Gastroesophageal sphincter (tissue), 4 donors: ENCODE measurements at places on chromosomes 16 and 17.

GRCh38 chr17:77451245-77451893 lies 310.6 kb downstream of the SEC14L1 start:
- H3K4me3 ChIP-seq = peak overlapping the region; percentile 49
- no peaks in the 10 kb centered on the region for H3K27me3 ChIP-seq
- peaks cover 3% of the 10 kb centered on the region for H3K4me1 ChIP-seq
- peak overlapping the region; percentile 88 for H3K27ac ChIP-seq

DNA sequence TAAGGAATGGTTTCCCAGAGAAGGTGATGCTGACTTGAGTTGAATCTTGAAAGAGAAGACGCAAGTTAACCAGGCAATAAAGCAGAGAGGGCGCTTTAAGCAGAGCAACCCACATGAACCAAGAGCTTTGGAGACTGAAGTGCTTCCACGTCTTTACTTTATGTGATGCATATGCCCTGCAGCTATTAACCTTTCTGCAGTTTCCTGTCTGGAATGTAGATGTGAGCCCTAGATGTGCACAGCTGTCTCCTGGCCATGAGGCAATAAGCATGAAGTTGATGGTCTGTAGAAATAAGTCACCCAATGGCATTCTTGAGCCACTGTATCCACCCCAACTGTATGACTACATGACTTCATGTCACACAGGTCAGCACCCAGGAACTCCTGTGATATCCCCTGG lies 5.7 kb upstream of the CHST4 start:
- H3K36me3 ChIP-seq = no peaks in the 10 kb centered on the region
- H3K27ac ChIP-seq = no peak overlapping the region
- H3K4me1 ChIP-seq = no peaks in the 10 kb centered on the region
- no peaks in the 10 kb centered on the region for H3K27me3 ChIP-seq
- no peak overlapping the region for H3K4me3 ChIP-seq

DNA sequence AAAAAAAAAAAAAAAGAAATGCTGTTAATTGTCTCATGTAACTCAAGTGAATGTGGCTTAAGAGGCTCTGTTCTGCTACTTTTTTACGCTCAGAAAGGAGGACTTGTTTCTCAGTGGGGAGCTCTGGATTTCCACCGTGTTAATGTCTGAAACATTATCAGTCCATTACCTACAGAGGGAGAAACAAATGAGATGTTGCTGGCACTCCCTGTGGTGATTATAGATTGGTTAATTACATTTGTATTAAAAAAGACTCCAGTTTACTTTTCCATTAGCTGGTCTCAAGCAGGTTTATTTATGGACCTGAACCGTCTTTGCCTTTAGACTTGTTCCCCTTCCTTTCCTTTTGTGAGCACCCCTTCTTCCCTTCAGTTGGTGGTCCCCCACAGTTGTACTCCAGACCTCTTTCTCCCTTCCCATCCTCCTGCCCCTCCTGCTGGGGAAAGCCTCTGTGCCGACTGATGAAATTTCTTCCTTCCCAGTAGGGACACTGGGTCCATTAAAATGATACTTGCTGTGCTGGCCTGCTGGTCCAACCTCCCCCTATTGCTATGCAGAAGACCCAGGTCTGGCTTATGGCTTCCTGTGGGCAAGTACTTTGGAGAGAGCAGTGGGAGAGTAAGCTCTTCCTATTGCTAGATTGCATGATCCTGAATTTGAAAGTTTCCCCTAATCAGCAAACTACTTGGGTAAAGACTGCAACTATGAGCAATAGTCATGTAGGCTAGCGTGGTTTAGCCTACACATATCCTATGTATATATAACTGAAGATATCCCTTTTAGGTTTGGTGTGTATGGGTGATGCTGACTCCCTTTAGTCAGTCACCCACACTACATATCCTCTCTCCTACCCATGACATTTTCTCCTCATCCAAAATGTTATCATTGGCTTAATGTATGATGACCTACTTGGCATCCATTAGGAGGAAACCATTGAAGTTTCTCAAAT lies 8.1 kb downstream of the CDC6 start:
- no peak overlapping the region for H3K27ac ChIP-seq
- peaks cover 28% of the 10 kb centered on the region for H3K4me1 ChIP-seq
- no peak overlapping the region for H3K4me3 ChIP-seq
- no peak for ATAC-seq
- H3K36me3 ChIP-seq = no peaks in the 10 kb centered on the region

GRCh38 chr16:76222853-76223252 lies 54.3 kb upstream of the CNTNAP4 start:
- H3K4me1 ChIP-seq = no peaks in the 10 kb centered on the region
- no peaks in the 10 kb centered on the region for H3K27me3 ChIP-seq
- no peaks in the 10 kb centered on the region for H3K36me3 ChIP-seq
- no peak overlapping the region for H3K4me3 ChIP-seq

GRCh38 chr16:4373909-4374742 lies 2.5 kb downstream of the VASN start:
- peak overlapping the region; percentile 88 for H3K27ac ChIP-seq
- no peaks in the 10 kb centered on the region for H3K27me3 ChIP-seq
- peak; percentile 39 for ATAC-seq

DNA sequence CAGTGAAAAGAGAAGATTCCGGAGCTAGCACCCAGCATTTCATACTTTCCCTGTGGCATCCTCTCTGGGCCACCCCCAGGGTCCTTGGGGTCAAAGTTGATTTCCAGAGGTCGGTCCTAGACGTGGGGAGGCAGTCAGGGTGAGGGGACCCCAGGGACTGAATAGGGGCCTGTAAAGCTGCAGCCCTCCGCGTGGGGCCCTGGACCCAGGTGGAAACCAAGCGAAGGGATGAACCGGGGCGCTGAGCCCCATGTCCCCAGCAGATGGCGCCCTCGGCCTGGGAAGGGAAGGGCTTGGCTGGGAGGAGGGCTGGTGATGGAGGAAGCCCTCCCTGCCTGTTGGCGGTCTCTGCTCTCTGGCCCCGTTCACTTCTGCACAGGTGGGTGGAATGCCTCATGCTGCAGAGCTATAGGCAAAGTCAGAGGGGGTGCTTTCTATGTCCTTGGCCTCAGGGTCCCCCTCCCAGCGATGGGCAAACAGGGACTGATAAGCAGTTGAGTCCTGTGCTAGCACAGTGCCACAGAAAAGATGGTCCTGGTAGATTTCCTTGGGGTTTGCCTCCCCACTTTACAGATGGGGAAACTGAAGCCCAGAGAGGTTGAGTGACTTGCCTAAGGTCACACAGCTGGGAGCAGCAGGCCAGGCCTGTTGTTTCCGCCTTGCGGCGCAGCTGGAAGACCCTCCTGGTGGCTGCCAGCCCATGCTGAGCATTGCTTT lies 163.4 kb upstream of the CIBAR2 start:
- H3K4me1 ChIP-seq = peaks cover 12% of the 10 kb centered on the region
- peak; percentile 73 for ATAC-seq
- no peak overlapping the region for H3K4me3 ChIP-seq

DNA sequence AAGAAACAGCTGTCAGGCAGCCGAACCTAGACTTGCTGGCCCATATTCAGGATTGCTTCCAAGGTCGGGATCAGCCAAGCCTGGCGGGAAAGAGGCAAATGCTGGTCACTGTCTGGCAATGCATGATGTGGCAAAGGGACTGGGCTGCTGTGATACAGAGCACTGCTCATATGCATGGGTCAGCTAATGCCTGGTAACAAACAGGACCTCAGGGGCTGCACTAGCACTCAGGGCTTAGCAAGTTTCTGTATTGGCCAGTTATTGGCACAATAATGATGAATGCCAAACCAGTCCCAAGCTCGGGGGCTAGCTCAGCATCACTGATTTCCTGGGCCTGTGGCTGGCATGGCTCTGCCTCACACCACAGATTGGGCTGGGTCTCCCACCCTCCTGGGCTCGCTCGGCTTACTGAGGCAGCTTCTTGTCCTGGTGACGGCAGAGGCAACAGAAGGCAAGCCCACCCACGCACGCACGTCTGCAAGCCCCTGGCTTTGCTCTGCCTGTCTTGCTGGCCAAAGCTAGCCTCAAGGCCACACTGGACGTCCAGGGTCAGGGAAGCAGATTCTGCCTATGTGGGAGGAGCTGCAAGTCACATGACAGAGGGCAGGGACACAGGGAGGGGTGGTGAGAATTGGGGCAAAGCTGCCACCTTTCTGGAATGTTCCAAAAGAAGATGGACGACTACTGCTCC lies 21.4 kb upstream of the RPTOR start:
- H3K27me3 ChIP-seq = peaks cover 51% of the 10 kb centered on the region
- H3K4me1 ChIP-seq = no peaks in the 10 kb centered on the region
- H3K36me3 ChIP-seq = no peaks in the 10 kb centered on the region
- no peak overlapping the region for H3K4me3 ChIP-seq

GRCh38 chr17:41163828-41164227 lies 3.3 kb upstream of the KRTAP4-4 start:
- no peak for ATAC-seq
- no peaks in the 10 kb centered on the region for H3K4me1 ChIP-seq
- H3K27ac ChIP-seq = no peak overlapping the region
- no peak overlapping the region for H3K4me3 ChIP-seq

DNA sequence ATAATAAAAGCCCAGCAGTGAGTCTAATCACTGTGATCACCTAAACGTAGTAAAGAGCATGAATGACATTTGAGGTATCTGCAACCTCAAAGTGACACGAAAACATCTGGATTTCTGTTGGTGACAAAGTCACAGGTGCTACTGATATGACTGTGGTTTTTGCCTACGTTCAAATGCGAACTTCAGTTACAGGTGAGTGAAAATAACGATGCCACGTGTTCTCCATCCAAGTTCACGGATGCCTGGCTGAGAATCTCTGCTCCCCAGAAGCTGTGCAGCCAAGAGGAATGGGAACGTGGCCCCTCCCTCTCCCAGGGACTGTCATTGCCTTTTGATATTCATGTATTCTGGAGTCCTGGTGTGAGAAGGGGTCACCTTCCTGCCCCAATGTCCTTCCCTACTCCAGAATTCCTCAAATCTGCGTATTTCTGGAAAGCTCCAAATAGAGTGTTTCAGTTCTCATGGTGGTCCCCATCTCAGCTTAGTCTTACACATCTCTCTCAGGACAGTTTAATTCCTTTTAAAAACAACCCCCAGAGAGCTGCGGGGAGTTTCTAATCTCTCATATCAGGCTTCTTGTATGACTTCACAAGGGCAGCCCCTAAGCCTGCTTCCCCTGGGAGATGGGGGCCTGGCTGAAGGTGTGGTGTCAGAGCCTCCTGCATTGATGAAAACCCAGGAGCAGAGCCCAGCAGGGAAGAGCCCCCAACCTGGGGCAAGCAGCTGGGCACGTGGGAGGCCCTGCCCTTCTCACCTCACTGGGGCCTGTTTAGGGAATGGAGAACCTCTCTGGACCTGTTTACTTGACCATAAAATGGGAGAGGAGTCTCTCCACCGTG lies 25.8 kb downstream of the PIK3R5 start:
- H3K27ac ChIP-seq = no peak overlapping the region
- H3K4me1 ChIP-seq = no peaks in the 10 kb centered on the region
- H3K27me3 ChIP-seq = peaks cover 3% of the 10 kb centered on the region
- no peak for ATAC-seq
- no peaks in the 10 kb centered on the region for H3K36me3 ChIP-seq

GRCh38 chr17:18119938-18120337 lies 11.4 kb downstream of the MYO15A start:
- no peak for ATAC-seq
- H3K27me3 ChIP-seq = peaks cover 24% of the 10 kb centered on the region
- no peaks in the 10 kb centered on the region for H3K4me1 ChIP-seq

- H3K27ac ChIP-seq = no peak overlapping the region
- no peaks in the 10 kb centered on the region for H3K27me3 ChIP-seq
- peaks cover 7% of the 10 kb centered on the region for H3K4me1 ChIP-seq
- H3K4me3 ChIP-seq = no peak overlapping the region
- no peak for ATAC-seq
- no peaks in the 10 kb centered on the region for H3K36me3 ChIP-seq
Measured at GRCh38 chr16:58264961-58265479, 29.8 kb downstream of the PRSS54 start.

DNA sequence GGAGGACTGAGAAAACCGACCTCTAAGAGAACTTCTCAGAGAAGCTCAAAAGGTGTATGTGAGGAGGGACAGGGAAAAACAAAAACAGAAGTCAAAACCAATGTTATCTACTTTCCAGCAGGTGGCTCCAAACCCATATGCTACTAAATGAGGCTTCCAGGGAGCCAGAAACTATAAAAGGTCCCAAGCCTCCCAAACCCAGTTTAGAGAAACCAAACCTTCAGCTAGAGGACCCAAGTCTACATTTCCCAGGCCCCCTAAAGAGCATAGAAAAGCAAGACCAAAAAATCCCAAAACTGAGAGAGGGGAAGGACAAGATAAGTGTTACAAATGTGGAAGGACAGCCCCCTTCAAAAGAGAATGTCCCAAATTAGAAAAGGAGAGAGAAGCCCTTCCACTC lies 3.7 kb downstream of the HPR start:
- no peak overlapping the region for H3K4me3 ChIP-seq
- H3K27me3 ChIP-seq = no peaks in the 10 kb centered on the region
- H3K27ac ChIP-seq = no peak overlapping the region

DNA sequence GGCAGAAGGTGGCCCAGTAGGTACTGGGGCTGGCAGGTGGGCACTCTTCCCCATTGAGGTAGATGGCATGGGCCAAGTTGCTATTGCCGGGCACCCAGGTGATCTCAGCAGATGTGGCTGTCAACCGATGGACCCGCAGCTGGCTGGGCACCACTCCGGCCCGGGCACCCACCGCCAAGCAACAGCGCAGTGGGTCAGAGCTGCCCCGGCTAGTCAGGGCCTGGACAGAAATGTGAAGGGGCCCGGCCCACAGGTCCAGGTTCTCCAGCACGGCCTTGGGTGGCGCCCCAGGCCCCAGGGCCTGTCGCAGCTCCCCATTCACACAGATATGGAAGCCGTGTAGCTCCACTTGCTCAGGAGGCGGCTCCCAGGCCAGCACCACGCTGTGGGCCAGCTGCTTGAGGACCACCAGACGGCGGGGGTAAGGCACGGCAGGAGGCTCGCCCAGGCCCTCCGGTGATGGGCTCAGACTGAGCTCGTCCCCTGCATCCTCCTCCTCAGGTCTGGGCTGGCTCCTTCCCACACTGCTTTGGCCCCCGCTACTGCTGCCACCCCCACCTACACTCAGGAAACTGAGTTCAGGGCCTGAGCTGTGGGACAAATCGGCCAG lies 16.5 kb downstream of the TSPOAP1 start:
- no peaks in the 10 kb centered on the region for H3K4me1 ChIP-seq
- no peak for ATAC-seq
- no peaks in the 10 kb centered on the region for H3K36me3 ChIP-seq
- no peak overlapping the region for H3K4me3 ChIP-seq
- no peak overlapping the region for H3K27ac ChIP-seq
- no peaks in the 10 kb centered on the region for H3K27me3 ChIP-seq
